ENCODE measurements at places on chromosomes 12 and 14. TPM values are rescaled to one million over a fixed set of nuclear protein-coding genes. Genes with fewer than 3 reads are reported as not detected.

- H3K36me3 ChIP-seq = peaks cover 55% of the 10 kb centered on the region
- no peaks in the 10 kb centered on the region for H3K27me3 ChIP-seq
- peaks cover 3% of the 10 kb centered on the region for H3K4me1 ChIP-seq
- DNase-seq = no peak
- no peak overlapping the region for H3K27ac ChIP-seq
- H3K4me3 ChIP-seq = no peak overlapping the region
Observed at GRCh38 chr14:75011356-75011994, 8.8 kb downstream of the EIF2B2 start.

DNA sequence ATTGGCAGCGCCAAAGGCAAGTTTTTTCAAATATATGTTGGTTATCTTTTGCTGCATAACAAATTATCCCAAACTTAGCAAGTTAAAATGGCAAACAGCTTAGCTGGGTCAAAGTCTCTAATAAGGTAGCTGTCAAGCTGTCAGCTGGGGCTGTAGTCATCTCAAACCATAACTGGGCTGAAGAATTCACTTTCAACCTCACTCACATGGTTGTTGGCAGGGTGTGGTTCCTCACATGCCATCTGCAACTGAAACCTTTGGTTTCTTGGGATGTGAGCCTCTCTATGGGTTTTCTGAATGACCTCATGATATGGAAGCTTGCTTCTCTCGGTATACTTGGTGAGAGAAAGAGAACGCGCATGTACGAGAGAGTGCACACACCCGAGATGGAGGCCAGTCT is 125.4 kb downstream of the LRIG3 start:
- H3K27me3 ChIP-seq = no peaks in the 10 kb centered on the region
- no peak for DNase-seq
- H3K36me3 ChIP-seq = no peaks in the 10 kb centered on the region
- no peak overlapping the region for H3K27ac ChIP-seq
- no peak overlapping the region for H3K4me3 ChIP-seq

GRCh38 chr14:95444132-95445129 is 72.0 kb downstream of the SYNE3 start:
- peaks cover 35% of the 10 kb centered on the region for H3K36me3 ChIP-seq
- H3K27me3 ChIP-seq = no peaks in the 10 kb centered on the region

GRCh38 chr14:50763382-50764007 is 67.5 kb downstream of the NIN start:
- peaks cover 52% of the 10 kb centered on the region for H3K36me3 ChIP-seq
- H3K27ac ChIP-seq = no peak overlapping the region
- DNase-seq = no peak
- H3K4me1 ChIP-seq = no peaks in the 10 kb centered on the region
- H3K27me3 ChIP-seq = no peaks in the 10 kb centered on the region

FOXM1 gene
- 2.1 TPM for total RNA-seq

VDR gene
- total RNA-seq = 23.0 TPM
